ENCODE measurements at places on chromosomes 2 and 18.
A peak's percentile ranks its signal among the peaks of the same experiment; 100 is the strongest.

- no peak for DNase-seq
Observed at GRCh38 chr18:8865934-8866333, 160.6 kb downstream of the MTCL1 start.

DNA sequence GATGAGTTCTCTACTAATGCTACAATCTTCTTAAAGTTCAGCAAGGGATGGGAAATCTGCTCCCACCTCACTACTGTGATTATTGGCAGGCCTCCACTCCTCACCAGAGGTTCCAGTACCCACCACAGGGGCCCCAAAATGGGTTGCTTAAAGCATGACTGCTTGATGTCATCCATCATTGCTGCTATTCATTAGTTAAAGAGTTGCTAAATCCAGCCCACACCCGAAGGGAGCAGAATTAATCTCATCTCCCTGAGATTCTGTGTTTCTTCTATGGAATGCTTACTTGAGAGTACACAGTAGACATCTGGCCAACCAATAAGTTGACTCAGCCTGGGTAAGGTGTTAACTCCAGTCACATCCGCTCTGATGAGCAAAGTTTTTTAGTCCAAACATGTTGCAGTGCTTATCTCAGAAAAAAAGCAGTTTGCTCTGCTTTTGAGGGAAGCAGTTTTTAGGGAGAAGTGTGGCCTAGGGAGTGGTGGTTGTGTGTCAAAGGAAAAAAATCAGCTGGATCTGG is 690.2 kb upstream of the POU3F3 start:
- DNase-seq, result no peak

DNA sequence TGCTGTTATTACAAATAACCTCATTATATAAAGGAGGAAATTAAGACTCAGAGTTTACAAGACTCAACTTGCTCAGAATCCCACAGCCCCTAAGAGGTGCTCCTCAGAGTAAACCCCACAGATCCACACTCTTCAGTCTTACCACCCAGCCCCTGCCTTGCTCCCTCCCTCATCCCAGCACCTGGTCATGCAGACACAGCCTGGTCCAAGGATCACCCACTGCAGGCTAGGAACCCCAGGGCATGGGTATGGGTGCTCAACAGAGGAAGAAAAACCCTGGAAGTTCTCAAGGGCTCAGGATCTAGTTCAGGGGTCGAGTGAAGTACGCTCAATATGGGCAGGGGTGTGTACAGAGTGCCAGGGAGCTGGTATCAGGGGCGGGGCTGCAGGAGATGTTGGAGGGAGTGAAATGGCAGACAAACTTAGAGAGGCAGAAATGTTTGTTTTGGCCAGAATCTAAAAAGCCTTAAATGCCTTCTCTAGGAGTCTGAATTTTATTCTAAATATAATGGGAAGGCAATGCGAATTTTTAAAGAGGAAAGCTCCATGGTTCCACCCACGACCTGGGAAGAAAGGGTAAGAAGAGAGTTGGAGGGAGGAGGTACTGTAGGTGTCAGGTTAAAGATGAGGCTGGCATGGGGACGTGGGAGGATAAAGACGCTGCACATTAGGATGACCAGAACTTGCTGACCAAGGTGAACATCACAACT is 79.1 kb upstream of the MGAT4A start:
- no peak for DNase-seq

DNA sequence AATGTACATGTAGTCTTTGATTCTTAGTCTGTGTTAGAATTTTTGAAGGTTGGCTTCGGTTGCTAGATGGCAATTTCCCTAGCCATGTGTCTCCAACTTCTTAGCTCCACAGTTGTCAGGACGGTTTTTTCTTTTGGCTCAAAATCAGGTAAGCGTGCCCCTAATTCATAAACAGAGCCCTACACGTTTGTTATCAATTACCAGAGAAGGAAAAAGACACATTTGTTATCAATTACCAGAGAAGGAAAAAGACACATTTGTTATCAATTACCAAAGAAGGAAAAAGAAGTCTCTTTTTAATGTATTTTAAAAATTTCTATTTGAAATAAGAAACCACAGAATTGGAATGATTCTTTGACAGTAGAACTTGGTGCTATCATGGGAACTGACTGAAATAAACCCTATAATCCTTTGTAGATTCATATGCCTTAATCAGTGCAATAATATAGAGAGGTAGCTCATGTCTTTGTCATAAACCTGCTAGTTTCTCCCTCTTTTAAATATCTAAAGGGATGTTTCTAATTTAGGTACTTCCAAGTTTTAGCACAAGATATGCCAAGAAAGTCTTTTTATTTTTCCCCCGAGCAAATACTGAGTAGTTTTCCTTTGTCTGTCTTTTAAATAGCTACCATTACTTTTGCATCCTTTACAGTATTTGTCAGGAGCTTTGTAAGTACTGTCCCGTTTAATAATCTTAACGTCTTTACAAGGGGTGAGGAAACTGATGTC is 35.9 kb downstream of the CAMKMT start:
- peak; percentile 2 for DNase-seq

DNA sequence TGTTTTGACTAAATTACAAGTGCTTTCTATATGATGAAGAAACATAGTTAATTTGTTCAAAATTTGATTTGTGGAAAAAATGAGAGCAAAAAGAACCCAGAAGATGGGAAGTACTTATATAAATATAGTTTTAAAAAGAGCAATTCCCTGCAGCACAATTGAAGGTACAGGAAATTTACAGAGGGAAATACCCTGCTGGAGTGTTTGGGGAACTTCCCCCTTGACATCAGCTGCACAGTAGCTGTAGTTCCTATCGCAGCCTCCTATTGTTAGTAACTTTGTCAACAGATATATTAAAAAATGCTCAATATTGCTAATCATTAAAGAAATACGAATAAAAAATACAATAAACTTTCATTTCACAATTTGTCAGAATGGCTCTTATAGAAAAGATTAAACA is 1118.8 kb upstream of the ZEB2 start:
- DNase-seq, result no peak

All from GM23248 (cell line).